ENCODE measurements at places on chromosomes 12 and 14.
A peak's percentile ranks its signal among the peaks of the same experiment; 100 is the strongest.

GRCh38 chr12:6839482-6840201, 1.1 kb upstream of the GNB3 start:
- DNase-seq: no peak

DNA sequence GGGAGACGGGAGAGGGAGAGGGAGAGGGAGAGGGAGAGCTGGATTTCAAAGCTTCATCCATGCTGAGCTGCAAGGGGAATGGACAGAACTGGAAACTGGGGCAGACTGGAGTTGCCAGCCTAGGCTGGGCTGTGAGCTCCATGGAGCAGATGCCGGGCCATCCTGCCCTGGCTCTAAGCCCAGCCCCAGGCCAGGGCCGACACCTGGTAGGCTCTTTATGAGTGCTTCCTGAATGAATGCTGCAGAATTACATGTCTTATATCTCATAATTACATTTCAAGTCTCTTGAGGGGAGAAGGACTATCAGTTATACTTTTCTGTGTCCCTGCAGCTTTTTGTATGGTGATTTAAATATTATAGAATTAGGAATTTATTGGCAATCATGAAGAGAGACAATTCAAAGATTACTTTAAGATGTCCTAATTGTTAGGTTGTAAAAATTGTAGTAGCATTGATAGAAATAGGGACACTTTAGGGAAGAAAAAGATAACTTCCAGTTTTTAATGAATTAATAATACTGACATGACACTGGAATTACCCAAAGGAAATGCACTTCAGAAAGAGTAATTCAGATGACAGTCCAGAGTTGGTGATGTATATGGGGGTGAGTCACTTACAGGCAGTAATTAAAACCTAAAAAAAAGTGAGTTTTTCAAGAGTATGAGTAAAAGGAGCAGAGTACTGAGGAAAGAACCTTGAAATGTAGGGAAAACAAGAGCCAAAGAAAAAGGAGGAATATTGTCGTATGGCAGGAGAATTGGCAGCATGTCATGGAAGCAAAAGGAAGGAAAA, 29.0 kb downstream of the SCYL2 start:
- peak; percentile 1 for DNase-seq

- DNase-seq: no peak
Observed at GRCh38 chr12:112149596-112149995, 24.2 kb downstream of the TRAFD1 start.

GRCh38 chr14:98840091-98840490, 431.9 kb downstream of the BCL11B start:
- peak; percentile 22 for DNase-seq

GRCh38 chr12:128387811-128388422, 120.9 kb downstream of the TMEM132C start:
- DNase-seq: peak; percentile 12

- DNase-seq: no peak
Observed at GRCh38 chr12:49533331-49533730, 5.5 kb upstream of the KCNH3 start.

DNA sequence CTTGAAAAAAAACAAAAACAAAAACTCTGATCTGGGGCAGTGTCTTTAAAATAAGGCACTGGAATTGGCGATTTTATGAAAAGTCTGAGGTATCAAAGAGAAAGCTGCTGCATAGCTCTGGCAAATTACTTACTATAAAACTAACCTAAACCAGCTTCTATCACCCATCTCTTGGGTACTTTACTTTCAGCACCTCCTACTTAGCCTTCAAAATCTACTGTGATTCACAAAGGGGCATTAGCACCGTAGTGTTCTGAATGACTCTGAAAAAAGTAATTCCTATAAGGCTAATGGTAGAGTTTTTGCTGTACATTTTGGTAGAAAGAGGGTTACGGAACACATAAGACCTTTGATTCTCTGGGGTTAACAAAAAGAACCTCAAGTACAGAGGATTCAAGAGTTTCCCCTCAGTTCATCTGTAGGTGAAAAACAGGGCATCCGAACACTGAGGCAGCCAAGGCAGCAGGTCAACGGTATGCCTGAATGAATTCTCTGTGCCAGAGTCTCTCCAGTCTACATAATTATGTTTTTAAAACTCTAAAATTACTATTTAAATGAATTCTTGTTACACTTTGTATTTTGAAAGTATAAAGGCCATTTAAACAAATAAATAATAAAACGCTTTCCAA, 101.5 kb downstream of the ELK3 start:
- DNase-seq: no peak

GRCh38 chr12:130981074-130981742, 27.5 kb downstream of the ADGRD1 start:
- no peak for DNase-seq

- DNase-seq: no peak
Observed at GRCh38 chr12:89939522-89940215, 231.0 kb upstream of the ATP2B1 start.

- no peak for DNase-seq
Observed at GRCh38 chr14:28671425-28671824, 95.2 kb upstream of the FOXG1 start.

DNA sequence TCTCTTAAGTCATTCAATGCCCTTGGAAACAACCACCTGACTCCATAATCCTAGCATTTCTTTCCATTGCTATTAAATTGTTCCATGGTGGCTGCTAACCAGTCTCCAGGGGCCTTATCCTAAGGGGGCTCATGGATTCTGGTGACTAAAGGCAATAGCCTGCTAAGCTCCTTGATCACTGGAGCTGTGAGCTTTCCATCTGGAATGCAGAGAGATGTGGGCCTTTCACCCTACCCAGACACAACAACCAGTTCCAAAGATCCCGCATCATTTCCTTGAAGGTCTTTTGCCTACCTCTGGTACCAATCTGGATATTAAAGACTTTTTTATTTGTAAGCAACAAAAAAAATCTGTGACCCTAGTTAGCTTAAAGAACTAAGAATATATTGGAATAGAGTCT, 32.9 kb downstream of the NDUFA12 start:
- DNase-seq: no peak

DNA sequence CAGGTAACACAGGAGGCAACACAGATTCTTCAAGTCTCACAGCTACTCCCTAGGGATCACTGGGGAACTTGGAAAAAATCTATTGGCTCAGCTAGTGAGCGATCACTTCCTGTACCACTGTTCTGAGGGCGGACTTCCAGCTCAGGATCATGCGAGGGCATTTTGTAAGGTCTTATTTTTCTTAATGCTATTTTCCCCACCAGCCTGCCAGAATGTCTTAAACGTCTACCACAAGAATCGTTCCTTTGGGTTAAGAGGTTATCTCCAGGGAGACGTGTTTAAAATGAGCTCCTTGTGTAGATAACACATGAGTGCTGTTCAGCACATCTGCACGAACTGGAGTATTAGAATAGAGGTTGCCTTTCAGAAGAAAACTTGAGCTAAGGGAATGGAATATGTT, 162.6 kb downstream of the ETNK1 start:
- DNase-seq: no peak

DNA sequence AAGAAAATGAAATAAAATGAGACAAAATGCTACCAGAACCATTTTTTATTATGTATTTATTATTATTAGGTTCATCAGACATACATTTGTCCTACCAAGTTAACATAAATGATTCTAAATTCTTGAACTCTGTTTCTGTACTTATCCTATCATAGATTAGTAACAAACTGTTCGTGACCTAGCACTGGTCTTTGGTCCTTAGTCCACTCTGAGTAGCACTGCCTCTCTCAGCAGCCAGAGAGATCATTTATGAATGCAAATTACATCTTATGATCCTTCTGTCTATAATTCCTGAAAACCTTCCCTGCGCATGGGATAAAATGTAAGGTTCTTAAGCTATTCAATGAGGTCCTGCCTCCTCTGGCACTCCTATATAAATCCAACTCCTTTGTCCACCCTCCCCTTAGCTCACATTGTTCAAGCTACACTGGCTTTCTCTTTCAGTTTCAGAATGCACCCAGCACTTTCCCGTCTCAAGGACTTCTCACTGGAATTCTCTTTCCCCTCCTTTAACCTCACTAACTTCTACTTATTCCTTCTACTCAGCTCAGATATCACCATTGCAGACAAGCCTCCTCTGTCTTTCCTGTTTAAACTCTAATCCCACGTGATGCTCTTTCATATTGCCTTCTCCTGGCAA, 17.1 kb downstream of the PDZRN4 start:
- no peak for DNase-seq

DNA sequence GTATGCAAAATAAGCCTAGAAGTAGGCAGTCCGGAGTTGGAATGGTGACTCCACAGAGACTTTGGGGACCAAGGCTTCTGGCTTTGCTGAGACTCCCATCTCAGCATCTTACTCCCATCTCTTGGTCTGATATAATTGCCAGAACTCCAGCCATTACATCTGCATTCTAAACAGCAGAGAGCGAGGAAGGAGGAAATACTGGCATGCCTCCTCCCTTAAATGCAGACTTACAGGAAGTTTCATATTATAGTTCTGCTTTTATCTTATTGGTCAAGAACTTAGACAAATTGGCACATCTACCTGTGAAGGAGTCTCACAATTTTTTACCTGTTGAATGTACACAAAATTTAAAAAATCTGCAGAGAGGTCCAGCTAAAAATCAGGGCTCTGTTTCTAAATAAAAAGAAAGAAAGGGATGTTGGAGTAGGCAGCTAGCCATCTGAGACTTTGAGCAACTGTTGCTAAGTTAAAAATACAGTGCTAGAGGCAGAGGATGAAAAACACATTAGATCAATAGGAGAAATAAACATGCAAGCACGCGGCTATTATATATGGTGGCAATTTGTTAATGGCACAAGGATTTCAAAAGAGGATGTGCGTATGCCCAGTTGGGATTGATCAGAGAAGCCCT, 209.9 kb upstream of the HMGA2 start:
- no peak for DNase-seq

DNA sequence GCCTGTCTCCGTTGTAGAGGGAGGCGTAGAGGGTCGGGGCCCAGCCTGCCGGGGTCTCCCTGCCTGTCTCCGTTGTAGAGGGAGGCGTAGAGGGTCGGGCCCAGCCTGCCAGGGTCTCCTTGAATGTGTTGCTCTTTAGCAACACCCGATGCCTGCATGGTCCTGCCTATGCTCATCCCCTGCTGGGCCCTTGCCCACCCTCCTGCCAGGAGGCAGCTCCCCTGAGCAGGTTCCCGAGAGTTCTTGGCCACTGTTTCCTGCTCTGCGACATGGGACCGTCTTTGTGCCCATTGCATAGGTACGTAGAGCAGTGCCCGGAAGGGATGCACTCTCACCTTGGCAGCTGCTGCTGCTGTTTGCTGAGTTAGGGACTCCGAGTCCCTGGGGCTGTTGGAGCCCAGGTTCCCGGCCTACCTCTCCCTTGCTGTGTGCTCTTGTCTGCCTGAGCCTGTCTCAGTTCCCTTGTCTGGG, 3.3 kb downstream of the KIF26A start:
- no peak for DNase-seq

DNA sequence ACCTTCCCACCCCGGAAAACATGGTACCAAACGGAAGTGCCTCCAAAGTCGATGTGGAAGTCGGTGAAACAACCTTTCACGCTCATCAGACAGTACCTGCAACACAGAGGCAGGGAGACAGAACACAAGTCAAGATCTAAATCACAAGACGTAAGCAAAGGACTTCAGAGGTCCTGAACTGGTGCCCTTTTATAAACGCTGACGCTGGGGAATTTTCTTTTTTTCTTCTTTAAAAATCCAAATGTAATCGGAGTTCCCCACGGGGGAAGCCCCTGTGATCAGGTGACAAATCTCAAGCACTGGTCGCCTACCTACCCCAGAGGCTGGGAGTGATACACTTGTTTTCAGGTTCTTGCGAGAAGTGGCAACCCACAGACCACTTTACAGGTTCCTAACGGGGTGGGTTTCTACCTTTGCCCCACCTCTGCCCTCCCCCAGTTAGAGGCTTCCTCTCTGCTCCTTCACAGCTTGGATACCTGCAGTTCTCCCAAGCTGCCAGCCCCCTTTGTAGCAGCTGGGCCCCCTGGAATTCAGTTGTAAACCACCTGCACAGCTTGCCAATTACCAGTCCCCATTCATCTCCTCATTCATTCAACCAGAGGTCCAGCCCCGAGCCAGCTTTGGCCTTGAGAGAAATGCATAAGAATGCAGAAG, 46.2 kb downstream of the KDM2B start:
- no peak for DNase-seq

GRCh38 chr12:40566271-40566670, 126.0 kb upstream of the CNTN1 start:
- no peak for DNase-seq

GRCh38 chr12:12331244-12331771, 18.7 kb downstream of the MANSC1 start:
- DNase-seq: peak; percentile 37

DNA sequence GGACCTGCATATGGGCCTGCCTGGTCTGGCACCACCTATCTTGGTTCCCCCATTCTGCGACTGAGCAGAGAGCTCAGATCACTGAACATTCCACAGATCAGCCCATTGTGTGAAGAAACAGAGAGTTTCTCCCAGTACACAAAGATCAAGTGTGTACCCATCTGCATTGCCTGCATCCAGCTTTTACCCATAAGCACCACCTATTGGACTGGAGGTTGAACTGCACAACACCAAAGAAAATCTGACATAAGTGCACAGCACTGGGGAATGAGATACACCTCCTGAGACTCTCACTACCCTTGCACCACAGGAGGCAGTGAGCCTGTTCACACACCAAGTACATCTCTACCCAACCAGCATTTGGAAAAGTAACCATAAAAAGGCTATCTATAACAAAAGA, 362.6 kb upstream of the CLEC14A start:
- DNase-seq: no peak

GRCh38 chr12:106629797-106630659, 47.2 kb downstream of the RFX4 start:
- DNase-seq: peak; percentile 48

DNA sequence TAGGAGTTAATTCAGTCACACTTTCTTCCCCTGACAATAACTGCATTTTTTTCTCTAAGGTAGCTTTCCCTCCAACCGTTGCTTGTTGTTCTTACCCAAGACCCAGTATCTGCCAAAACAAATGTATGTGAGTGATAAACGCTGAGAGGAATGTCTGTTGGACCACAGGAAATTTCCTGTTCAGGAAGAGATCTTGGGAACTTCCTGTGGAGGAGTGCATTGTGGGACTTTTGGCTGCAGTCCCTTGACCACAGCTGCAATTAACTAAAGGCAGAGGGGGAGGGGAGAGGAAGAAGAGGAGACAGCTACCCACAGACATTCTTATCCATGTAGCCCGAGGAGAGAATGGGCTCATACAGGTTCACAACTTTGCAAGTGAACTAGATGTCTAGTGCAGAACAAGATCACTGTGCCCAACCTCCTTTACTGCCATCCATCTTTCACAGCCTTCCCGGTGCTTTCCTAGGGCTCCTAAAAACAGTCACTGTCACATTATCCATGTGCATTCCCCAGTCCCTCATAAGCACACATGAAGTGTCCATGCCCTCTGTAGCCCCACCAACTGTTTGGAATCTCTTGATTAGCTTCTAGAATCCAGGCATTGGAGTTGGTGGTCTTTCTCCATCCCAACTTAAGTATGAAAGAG, 149.5 kb downstream of the ETV6 start:
- peak; percentile 96 for DNase-seq
